NCI-H1417 (cell line): ENCODE measurements at places on chromosomes 5 and 9.

DNA sequence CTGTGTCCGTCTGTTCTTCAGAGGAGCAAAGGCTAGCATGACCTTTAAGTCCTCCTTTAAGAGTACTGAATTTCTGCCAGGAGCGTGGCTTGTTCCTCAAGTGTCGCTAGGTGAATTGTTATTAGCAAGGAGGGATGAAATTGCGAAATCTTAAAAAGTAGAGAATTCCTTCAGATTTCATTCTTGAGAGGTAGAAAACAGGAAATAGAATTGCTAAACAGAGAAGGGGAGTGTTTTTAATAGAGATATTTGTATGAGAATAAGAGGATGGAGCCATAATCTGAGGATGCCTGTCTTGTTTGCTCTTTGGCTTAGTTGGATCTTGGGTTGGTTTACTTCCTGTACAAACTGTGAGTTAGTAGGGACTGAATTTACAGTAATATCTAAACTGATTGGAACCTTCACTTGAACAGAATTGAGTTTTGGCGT is 39.2 kb downstream of the EXOSC2 start:
- DNase-seq: no peak

GRCh38 chr5:65075623-65076250 is 307.0 kb downstream of the CWC27 start:
- DNase-seq: no peak

- peak; percentile 67 for DNase-seq
Measured at GRCh38 chr9:114503522-114504340, 1.5 kb downstream of the WHRN start.

DNA sequence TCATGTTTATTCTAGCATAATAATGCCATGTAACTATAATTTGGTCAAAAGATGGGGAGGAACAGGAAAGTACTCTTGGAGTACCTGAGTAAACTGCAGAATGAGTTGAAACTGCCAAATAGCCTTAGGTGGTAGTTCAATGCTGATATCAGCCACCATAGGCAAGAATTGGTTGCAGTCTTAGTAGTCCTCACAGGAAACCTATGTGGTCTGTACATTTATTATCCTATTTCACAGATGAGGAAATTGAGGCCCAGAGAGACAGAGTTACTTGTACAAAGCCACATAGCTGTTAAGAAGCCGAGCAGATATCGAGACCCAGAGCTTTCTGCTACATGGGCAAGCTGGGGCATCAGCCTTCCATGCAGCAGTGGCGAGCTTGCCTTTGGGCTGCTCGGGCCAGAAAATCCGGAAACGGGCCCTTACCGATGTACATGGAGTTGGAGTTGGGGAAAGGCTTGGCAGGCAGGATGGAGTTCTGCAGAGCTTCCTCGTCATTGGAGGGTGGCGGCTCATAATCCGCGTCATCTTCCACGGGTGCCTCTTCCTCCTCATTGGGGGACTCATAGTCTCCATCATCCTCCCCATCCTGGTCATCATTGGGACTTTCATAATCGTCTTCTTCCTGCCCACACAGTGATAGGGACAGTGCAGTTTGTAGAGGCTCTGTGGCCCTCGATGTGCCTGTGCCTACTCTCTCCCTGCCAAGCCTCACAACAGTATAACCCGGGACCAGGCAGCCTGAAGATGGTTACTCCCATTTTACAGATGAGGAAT is 27.1 kb downstream of the LCP2 start:
- no peak for DNase-seq

DNA sequence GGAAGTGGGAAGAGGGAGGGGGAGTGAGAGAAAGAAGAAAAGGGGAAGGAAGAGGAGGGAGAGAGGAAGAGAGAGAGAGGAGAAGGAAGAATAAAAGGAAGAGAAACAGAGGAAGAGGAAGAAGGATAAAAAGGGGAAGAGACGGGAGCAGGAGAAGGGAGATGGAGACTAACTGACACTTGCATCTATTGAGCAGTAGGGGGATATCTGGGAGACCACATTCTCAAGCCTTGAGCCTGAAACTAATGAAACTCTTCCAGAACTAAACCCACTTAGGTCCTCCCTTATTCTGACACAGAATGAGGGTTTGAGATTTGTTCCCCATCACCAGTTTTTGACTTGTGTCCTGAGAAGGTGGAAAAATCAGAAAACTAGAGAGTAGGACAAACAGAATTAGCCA is 533.3 kb downstream of the CDH12 start:
- DNase-seq: no peak

DNA sequence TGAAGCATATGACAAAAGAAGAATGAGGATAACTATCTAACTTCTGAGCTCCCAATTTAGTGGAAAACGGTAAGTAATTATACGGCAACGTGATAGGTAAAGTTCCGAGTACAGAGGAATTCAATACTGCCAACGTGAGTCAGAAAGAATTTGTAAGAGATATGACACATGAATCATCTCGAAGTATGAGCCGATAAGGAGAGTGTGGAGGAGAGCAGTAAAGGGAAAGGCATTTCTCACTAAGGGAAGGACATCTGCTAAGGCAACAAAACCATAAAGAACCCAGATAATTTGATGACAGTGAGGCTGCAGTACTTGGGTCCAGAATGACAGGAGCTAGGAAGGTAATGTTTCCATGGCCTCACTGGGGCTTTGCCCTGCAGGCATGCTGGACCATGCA is 11.0 kb downstream of the MPDZ start:
- no peak for DNase-seq

DNA sequence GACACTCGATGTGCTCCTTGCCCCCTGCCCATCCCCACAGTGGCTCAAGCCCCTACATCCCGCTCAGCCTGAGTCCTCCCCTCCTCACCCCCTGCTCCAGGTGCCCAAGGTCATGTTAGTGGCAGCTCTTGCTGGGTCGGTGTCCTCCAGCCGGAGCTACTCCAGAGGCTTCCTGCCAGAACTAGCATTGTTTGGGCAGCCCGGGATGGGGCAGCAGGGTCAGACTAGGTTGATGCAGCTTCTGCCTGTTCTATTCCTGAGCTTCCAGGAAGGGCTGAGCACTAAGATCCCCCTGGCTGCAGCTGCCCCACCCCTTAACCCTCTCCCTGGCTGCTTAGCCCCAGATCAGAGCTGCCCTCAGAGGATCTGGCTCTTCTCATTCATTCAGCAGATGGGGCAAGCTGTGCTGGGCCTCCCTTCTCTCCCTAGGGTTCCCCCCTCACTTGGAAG is 671 bp downstream of the RGS14 start:
- DNase-seq: no peak

DNA sequence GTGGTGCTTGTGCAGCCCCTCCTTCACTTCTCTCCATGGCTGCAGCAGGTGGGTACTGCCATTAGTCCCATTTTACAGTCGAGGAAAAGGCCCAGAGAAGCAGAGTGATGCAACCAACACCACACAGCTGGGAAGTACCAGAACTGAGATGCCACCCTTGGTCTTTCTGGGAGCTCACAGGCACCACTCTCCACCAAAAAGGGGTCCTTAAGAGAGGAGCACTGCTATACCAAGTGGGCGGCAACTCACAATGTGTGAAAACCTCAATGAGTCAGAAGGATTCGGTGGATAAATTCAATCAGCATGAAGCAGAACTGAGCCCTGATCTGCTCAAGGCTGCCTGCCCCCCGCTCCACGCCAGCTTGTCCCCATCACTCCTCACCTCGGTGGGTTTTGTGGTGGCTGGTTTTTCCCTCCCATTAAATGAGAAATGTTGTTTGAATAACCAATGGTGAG is 213.7 kb downstream of the FSTL4 start:
- DNase-seq: no peak

- DNase-seq: no peak
Measured at GRCh38 chr5:38595132-38595745, 38.8 kb upstream of the LIFR start.

DNA sequence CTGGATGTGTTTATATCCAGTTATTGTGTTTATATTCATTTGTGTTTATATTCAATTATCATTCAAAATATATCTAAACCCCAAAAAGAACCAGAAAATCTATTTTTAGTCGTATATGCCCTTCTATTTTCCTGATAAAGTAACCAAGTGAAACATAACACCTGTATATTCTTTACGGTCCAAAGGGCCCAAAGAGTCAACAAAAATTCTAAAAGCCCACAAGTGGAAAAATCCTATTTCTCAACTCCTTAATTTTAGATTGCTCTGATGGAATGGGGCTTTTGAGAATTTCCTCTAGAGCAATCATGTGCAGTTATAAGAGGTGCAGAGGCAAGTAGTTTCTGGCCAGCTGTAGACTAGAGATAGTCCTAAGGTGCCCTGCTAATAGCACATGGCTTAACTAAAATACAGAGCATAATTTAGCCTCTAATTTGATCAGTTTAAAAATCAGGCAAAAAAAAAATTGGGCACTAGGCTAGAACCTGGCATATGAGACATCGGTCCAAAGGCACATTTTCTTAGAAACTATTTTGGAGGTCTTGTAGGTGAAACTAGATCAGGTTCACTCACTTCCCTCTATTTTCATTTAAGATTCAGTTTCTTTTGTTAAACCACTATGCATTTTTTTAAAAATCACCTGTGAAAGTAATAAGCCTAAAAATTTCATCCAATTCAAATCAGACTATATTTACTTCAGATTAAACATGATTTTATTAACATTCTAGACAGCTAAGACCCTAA is 256.0 kb downstream of the FBXL17 start:
- DNase-seq: no peak

DNA sequence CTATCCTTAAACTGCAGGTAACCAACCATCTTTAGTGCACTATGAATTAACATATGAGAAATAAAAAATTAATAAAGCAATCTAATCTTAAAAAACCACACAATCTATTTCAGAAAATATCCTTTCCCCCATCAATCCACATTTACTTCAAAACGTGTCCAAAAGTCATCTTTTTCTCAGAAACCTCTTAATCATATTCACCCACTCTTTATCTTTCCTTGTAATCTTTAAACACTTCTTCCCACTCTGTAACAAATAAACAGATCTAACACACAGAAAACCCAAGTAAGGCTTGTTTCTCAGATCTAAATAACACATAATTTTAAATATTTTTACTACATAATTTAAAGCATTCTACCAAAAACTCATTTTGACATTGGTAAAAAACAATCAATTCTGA is 44.4 kb downstream of the EFCAB9 start:
- no peak for DNase-seq

DNA sequence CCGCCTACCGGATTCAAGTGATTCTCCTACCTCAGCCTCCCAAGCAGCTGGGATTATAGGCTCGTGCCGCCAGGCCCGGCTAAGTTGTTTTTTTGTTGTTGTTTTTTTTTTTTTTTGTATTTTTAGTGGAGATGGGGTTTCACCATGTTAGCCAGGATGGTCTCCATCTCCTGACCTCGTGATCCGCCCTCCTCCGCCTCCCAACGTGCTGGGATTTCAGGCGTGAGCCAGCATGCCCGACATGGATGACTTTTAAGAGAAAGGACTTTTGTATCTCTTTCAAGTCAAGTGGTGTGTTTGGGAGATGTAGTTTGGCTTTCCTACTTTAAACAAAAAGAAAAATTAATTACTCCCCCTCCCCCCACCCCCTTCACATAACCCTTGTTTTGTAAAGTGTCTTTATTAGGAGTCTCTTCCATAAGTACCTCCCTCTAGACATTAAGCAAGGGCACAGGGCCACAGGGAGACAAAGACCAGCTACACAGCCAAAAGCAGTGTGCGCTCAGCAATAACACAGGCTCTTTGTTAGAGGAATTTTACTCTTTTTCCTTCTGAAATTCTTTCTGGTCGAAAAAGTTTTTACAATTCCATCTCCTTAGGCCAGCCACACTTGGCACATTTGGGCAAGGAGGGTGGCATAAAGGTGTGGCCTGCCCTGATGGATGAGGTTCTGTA is 31.2 kb downstream of the JAKMIP2 start:
- DNase-seq: peak; percentile 84

DNA sequence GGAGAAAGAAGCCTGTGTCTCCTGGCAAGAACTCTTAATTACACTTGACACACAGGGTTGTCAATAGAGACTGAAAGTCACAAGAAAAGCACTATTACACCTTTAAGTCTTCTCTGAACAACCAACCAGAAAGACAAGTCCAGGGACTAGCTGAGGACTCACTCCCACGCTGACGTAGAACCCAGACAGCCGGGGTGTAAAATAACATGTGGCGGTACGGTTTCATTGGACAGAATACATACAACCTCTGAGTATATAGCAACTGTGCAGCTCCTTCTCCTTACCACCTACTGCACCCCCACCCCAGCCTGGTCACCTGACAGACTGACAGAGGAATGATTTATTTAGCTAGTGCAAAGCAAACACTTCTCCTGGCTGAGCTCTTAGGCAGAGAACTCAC is 103.4 kb upstream of the RASEF start:
- peak; percentile 26 for DNase-seq

- no peak for DNase-seq
Measured at GRCh38 chr5:141484641-141485311, at the start of gene PCDHGC4. PCDHGC4 (plus strand) TSS chr5:141485030; CDS start chr5:141485174, 144 bp downstream.

DNA sequence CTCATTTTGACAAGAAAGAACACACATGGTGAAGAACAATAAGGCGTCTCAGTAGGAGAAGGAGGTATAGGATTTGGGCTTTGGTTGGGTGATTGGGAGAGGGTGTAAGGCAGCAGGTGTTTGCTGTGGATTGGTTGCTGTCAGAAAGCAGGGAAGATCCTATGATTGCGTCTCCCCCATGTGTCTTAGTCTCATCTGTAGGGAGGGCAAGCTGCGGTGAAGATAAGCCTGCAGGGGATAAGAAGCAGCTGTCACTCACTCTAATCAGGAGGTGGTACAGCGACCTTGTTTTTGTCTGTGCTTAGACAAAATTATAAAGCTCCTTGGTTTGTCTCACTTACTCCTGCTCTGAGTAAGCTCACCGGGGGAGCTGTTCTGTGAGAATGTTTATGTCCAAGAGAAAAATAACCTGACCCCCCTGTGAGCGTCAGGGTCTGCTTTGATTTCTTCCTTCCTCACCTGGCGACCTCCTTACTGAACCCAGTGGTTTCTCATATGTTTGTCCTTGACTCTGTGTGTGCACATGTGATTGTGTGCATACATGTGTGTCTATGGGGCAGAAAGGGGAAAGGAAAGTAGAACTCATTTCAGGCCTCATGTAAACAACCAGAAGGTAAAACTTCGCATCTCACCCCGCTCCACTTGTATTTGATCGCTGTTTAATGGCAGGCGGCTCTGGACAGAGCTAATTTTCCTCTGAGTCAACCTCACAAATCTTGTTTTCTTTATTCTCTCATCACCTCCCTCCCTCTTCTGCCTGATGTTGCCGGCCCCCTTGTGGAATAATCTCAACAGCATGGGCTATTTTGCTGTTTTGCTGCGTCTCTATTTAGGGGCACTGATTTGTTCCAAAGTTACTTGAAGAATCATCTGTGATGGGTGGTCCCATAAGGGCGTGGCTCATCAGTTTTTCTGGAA is 105.6 kb downstream of the TENT4A start:
- no peak for DNase-seq
